ENCODE measurements at places on chromosomes 16 and 17.

- no peak for DNase-seq
These were observed 17.9 kb upstream of the AKAP1 start for GRCh38 chr17:57067162-57067561.

- DNase-seq, result no peak
These were observed 378.0 kb upstream of the CA10 start for GRCh38 chr17:52536489-52536888.

DNA sequence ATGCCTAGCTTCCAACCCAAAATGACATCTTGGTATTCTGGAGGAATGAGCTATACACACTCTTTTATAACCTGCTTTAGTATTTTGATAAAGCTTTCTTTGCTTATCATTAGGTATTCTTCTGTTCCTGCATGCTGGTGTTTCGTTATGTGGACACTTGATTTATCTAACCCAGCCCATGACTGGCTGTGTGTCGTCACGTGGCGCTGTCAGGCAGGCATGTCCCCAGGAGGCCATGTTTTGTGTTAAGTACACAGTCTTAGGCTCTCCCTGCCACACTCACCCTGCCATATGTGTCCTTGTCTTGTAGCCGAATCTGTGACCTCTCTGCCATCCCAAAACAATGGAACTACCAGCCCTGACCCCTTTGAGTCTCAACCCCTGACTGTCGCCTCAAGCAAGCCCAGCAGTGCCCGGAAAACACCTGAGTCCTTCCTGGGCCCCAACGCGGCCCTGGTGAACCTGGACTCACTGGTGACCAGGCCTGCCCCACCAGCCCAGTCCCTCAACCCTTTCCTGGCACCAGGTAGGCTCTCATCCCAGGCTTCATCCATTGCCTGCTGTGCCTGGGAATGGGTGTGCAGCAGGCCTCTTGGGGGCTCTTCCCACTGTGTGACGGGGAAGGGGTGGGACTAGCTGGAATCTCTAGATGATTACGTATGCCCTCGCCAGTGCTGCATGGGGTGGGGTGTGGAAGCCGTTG is 30.8 kb downstream of the B9D1 start:
- DNase-seq, result no peak

DNA sequence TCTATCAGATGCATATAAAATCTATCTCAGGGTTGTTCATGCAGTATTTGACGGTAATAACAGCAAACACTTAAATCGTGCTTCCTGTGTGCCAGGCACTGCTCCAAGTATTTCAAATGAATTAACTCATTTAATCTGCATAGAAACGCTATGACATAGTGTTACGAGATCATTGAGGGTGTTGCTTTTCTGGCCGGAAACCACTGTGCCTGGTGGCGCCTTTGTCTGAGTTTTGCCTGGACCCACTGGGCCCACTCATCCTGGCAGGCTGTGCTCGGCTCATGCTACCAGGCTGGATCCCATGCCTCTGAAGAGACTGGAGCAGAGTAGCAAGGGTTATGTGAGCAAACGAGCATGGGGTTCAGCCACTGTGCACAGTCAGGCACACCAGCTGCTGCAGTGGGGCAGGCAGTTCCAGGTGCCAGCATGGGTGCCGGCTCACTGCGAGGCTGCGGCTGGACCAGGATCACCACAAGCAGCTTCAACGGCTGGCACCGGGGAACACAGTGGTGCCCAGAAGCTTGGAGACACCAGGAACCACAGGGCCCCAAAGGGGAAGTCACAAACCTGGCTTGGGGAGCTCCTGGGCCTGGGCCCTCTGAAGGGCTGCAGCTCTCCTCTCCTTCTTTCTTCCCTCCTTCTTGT is 45.9 kb upstream of the CLEC19A start:
- no peak for DNase-seq

DNA sequence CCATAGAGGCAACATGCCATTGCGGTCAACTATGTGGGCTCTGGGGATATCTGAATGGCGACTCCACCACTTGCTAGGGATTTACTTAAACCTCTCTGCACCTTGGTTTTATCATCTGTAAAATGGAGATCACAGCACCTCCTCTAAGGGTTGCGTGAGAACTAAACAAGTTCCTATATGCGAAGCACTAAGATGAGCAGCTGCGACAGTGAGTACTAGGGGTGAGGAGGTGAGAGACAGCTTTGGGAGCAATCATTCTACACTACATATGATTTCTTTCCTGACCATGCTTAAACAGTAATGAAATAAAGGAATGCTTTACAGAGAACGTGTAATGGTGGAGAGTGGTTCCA is 61.4 kb downstream of the CREBBP start:
- DNase-seq, result no peak

DNA sequence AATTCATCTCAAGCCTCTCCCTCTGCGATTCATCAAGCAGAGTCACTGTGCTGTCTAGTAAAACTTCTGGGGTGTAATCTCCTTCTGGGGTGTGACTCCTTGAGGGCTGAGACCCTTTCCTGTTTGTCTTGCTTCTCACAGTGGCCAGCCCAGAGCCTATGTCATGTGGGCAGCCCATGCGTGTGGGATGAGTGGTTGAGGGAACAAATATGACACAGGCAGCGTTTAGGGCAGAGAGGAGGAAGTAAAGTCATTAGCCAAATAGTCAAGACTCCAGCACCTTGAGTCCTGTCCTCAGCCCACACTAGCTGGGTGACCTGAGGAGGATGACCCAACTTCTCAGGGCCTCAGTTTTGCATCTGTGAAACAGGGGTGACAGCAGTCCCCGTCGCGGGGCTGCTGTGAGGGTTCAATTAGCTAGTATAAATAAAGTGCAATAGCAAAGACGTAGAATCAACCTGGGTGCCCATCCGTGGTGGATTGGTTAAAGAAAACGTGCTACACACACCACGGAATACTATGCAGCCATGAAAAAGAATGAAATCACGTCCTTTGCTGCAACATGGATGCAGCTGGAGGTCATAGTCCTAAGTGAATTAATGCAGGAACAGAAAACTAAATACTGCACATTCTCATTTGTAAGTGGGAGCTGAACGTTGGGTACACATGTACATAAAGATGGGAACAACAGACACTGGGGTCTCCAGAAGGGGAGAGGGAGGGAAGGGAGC is 4.5 kb upstream of the ITGAX start:
- DNase-seq, result no peak

DNA sequence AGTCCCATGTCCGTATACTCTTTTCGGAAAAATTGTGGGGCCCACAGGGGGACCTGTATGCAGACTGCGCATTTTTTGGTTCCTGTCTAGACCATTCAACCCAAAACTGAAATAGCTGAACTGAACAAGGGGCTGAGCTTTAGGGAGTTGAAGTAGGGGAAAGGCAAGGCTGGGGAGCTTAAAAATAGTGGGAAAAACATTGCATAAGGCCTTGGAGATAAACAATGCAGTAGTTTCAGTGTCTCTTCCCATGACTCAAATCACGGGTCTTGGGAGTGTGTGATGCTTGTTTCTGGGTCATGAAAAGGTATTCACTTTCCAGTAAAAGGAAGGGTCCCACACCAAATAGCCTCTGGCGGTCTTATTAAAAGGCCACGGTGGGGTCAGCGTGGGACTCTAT is 402.8 kb upstream of the SALL1 start:
- no peak for DNase-seq

DNA sequence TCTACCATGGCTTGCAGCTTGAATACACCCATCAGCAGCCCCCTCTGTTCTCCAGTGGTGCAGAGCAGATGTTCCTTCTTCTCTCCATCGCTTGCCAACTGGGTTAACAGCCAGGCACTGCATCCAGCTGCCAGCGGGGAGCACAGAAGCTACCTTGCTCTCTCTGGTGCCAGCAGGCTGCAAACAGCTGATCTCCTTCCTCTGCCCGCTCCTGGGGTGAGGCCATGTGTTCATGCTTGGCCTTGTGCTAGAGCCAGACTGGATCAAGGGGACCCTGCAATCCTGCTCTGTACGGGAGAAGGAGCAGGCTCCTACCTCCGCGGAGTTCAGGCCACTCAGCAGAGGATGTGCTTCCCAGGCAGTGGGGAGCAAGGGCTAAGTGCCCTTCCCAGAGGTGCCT is 24.1 kb upstream of the ENGASE start:
- DNase-seq, result no peak

- peak; percentile 55 for DNase-seq
These were observed 3.6 kb upstream of the WDR81 start for GRCh38 chr17:1720856-1721386.

GRCh38 chr17:65385726-65386125 is 175.7 kb downstream of the AXIN2 start:
- no peak for DNase-seq

DNA sequence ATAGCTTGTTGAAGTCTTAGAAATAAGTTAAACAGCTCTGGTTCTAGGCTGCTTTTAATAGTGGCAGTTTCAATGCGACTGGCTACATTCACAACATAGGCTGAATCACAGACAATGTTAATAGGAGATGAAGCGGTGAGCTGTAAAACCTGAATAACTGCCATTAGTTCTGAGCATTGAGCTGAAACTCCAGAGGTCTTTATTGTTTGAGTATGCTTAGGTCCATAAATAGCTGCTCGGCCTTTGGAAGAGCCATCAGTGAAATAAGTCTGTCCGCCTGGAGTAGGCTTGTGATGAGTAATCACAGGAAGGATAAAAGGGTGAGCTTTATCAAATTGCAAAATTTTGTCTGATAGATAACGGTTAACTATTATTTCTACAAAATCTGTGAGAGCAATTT is 9.4 kb upstream of the ZNF689 start:
- DNase-seq, result no peak

DNA sequence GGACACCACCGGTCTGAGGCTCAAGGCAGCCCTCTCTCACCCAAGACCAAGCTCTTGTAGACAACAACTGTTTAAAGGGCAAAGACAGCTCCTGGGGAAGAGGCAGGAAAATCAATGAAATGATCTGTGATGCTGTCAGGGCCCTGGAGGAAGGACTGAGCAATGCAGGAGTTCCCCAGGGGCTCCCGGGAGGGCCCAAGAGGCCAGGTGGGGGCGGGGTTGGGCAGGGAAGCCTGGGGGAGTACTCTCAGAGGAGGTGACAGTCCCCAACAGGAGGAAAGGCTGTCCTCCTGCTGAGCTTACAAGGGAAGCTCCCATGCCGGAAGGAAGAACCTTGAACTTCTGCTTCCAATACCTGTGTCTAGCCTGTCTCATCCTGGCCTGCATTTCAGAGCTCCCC is 8.3 kb upstream of the NOS2 start:
- no peak for DNase-seq

- no peak for DNase-seq
These were observed 2.0 kb downstream of the ZDHHC1 start for GRCh38 chr16:67413978-67414911.

DNA sequence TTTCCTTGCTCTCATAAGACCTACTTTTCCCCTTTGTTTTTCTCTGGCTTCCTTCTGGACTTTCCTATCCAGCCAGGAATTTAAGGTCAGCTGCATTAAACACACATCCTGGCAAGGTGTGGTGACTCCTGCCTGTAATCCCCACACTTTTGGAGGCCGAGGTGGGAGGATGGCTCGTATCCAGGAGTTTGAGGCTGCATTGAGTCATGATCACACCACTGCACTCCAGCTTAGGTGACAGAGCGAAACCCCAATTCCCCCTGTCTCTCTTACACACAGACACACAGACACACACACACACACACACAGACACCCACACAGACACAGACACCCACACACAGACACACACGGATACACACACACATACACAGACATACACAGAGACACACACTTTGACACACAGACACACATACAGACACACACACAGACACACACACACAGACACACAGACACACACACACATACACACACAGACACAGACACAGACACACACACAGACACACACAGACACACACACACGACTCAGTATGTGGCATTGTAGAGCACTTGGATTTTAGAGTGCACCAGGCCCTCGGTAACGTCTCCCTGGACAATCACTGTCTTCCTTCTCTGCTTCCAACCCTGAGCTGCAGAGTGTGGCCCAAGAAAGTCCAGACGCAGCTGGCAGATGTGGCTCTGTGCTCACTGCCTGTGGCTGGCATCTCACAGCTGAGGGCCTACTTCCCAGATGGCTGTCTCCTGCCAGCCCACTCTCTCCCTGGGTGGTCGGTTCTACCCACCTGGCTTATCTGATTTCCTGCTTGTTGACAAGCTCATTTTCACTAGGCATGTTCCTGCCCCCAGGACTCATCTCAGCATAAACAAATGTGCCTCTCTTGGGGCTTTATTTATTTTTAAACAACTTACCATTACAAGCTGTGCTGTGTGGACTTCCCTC is 39.0 kb downstream of the NLRP1 start:
- no peak for DNase-seq

- peak; percentile 20 for DNase-seq
These were observed 10.0 kb downstream of the GPR179 start for GRCh38 chr17:38333635-38334295.

DNA sequence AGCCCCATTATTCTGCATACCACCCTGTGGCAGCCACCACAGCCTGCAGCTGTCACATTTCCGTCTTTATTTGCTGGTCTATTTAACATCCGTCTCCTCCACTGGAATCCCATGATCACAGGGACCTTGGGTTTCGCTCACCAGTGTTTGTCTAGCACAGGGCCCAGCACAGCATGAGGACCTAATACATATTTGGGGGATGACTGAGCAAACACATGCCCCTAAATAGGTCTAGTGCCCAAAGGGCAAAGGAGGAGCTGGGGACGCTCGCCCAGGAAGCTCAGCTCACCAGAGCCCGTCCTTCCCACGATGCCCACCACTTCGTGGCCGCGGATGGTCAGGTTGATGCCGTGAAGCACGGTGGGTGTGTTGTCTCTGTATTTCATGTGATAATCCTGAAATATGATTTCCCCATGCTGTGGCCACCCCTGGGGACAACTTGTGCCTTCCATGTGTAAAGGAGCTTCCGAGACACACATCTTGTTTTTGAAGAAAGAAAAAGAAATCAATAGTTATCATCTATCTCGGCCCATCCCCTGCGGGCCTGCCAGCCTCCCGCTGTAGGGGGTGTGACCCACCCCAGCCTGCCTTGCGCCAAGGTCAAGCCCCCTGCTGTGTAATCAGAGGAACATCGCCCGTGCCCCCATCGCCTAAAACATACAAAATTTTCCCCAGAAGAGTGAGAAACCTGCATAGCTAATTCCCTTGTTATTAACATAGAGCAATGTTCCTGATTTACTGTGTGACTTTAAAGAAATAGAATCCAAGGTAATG is 21.0 kb upstream of the ABCC12 start:
- no peak for DNase-seq

- DNase-seq, result no peak
These were observed 65.1 kb upstream of the MED9 start for GRCh38 chr17:17411692-17412091.

- DNase-seq, result no peak
These were observed 60.1 kb upstream of the GSE1 start for GRCh38 chr16:85552980-85553435.

GRCh38 chr17:14737984-14738651 is 437.2 kb downstream of the HS3ST3B1 start:
- no peak for DNase-seq

Data from activated T-helper 1 cell treated with anti-CD3 and anti-CD28 coated beads, Interleukin-12 subunit alpha, Interleukin-12 subunit beta, Interleukin-2, Interleukin-4 antibody, amounts not matched to agents 30 ng/mL and 10 ng/mL and 1 ng/mL, durations not matched to agents 14 hours and 24 hours and 36 hours (primary cell).